ENCODE measurements at places on chromosomes 7 and 10.

DNA sequence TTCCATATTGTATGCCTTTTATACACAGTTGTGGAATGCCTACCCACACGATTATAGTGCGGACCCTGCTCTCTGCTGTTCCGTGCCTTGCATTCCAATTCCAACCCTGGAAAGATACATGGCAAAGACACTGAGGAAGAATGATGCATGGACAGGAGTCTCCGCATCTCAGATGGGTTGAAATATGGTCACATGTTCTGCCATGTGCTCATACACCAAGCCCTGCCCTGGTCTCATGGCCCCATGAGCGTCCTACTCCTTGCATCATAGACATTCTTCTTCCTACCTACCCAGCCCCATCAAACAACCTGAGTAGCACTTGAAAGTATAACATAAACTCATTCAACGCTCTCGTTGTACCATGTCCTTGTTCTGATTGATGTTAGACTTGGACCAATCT lies 6.3 kb downstream of the SLC39A12 start:
- no peak for DNase-seq

- no peak for DNase-seq
These were observed 1.0 kb upstream of the KNDC1 start for GRCh38 chr10:133158756-133159610.

GRCh38 chr10:96470116-96470743 lies 43.5 kb downstream of the TLL2 start:
- DNase-seq = no peak

DNA sequence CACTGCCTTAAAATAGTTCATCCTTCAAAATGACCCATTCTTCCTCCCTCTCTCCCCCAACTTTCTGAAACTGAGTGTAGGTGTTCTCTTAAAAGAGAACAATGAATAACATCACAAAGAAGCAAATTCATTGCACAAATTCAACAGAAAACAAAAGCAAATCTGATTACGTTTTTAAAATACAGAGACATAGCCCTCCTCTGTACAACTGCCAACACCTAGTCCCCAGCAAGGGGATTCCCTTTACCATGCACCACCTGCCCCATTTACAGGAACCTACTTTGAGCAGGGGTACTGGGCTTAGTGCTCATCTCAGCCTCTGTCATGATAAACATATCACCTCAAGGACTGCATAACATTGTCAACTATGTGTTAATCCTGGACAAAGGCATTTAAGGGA lies 302.8 kb upstream of the AOAH start:
- no peak for DNase-seq

DNA sequence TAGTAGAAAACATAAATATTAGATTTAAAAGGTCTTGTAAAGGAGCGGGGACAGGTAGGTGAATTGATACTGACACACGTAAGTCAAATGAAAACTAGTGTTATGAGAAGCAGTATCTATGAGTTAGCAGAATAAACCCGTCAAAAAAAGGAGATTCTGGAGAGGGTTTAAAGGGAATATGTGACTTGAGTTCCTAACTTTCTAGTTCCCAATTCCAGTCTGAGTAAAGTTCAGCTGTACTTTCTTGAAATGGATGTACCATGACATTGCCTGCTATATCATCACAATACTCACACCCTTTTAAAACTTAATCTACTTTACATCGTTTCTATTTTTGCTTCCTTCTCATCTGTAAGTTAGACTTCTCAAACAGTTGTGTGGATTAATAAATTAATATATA lies 122.2 kb downstream of the NRBF2 start:
- no peak for DNase-seq

- no peak for DNase-seq
These were observed 31.9 kb downstream of the DLD start for GRCh38 chr7:107922886-107923285.

- no peak for DNase-seq
These were observed 256.2 kb downstream of the ELFN1 start for GRCh38 chr7:1925973-1926907.

GRCh38 chr7:106752367-106752766 lies 91.4 kb upstream of the CCDC71L start:
- DNase-seq = no peak

DNA sequence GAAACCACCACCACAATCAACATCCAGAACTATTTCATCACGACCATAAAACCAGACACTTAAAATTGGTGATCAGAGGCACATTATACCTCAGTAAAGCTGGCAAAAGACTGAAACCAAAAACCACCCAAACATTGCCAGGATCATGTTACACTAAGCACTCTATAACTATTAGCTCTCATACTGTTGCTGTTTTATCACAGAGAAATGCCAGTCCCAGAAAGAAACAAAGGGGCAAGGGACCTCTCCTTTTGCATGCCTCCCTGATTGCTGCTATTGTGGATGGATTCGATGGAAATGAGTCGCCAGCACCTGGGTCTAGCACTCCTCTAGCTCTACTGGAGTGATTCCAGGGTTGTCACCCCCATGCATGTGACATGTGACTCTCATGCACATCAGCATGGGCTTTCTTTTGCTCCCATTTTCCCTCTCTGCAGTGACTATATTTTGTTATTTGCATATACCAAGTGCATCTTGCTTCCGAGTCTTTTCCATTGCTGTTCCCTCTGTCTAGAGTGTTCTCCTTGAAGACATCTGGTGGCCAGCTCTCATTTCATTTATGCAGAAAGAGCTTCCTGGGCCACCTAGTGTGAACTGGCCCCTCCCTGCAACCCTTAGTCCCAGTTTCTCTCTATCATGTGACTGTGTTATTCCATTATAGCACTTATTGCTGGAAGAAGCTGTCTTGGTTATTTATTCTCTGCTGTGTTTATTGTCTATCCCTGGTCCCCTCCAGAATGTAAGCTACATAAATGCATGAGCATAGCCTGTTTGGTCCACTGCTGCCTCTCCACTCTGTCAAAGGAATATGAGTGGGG lies 300.6 kb downstream of the PLXNA4 start:
- DNase-seq = no peak

DNA sequence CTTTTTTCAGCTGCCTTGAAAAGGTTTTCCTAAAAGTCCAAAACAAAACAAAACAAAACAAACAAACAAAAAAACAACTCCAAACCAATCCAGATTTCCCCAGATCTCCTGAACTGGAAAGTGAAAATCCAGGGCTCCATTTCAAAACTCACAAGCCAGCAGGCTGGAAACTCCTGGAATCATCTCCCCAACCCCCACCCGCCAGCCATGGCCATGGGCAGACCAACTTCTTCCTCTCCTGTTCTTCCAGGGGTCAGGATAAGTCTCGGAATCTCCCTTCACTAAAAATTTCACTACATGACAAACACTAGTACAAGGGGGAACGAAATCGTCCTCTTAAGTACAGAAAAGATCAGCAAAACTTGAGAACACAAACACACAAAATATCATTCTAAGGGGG lies 40.4 kb downstream of the GNA12 start:
- DNase-seq = no peak
